AG04450 (cell line): ENCODE measurements at places on chromosomes 5 and 9. TPM values are rescaled to one million over a fixed set of nuclear protein-coding genes. Genes with fewer than 3 reads are reported as not detected.

The IL17B gene
- polyA plus RNA-seq: 0.24 TPM in 1 of 2 replicates, not detected in the other

The ANKRD34B gene
- polyA plus RNA-seq: not detected in 2 replicates

The APBA1 gene
- polyA plus RNA-seq: 6.7 and 8.5 TPM in 2 replicates

The NRARP gene
- polyA plus RNA-seq: 0.17 and 0.22 TPM in 2 replicates

The SLC1A1 gene
- 0.45 and 0.55 TPM in 2 replicates for polyA plus RNA-seq
